ENCODE measurements at places on chromosomes 5 and 9. TPM values are rescaled to one million over a fixed set of nuclear protein-coding genes. Genes with fewer than 3 reads are reported as not detected.

DNA sequence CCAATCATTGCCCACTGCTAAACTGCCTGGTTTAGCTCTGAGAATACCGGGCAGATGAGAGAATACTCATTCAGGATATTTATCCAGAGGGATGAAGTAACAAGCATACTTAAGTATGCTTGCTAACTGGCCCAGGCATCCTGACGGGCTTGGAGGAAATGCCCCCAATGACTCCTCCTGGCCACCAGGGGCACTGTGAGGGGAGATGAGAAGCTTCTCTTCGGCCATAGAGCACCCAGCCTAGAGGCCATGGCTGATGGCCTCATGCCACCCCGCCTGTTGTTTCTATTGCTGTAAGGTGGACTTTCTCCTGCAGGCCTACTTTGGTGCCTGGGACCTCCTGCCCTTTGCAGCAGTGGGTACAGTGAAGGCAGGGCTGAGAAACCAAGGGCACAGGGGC is 134.5 kb upstream of the FSTL4 start:
- peak; percentile 12 for DNase-seq

DNA sequence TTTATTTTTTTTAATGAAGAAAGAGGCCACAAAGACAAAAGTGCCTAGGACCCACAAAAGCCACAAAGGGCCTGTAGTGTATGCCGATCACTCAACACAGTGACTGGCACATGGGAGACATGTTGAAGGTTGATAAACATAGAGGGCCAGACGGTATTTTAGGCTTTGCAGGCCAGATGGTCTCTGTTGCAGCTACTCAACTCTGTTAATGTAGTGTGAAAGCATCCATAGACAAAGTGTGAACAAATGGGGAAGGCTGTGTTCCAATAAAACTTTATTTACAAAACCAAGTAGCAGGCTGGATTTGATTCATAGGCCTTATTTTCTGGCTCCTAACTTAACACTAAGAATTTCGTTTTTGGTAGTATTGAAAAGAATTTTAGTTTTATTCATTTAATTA is 139.9 kb downstream of the SGCD start:
- no peak for DNase-seq

DNA sequence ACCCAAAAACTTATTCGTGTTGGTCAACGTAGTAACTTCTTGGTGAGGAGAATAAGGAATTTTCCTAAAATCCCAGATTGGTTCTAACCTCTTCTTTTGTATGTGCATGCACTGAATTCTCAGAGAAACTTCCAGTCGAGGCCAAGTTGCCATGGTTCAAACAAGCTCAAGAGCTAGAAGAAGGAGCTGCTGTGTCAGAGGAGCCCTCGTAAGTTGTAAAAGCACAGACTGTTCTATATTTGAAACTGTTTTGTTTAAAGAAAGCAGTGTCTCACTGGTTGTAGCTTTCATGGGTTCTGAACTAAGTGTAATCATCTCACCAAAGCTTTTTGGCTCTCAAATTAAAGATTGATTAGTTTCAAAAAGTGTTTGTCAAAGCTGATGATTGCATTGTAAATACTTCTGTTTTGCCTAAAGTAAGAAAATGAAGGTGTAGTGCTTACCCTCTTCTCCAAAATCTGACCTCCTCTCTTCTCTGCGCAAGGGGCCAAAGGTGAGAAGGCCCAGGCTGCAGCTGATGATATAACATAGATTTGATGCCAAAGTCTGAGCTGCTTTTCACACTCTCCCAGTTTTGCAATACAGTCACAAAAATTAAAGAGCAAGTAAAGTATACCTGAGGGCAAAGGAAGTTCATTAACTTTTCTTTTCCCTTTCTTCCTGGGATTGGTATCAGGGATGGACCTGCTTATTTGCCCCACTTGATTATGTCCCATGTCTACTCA is 210.8 kb downstream of the ADAMTSL1 start:
- DNase-seq: no peak

DNA sequence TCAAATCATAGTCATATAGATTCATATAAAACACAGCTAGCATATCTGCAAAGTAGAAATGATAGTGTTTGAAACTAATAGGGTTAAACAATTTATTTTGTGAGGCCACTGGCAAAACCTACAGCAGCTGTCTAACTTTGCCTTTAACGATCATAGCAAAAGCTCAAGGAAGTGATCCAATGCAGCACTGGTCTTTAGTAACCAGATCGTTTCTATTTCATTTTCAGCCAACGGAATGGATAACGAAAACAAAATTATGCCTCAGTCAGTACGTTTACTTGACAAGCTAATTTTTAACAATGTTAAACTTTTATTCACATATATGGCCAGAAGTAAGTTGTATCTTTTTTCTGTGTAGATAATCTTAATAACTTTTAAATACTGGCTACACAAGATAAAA is 17.7 kb downstream of the MLLT3 start:
- no peak for DNase-seq

- no peak for DNase-seq
Measured at GRCh38 chr5:82164176-82164976, 113.8 kb downstream of the RPS23 start.

DNA sequence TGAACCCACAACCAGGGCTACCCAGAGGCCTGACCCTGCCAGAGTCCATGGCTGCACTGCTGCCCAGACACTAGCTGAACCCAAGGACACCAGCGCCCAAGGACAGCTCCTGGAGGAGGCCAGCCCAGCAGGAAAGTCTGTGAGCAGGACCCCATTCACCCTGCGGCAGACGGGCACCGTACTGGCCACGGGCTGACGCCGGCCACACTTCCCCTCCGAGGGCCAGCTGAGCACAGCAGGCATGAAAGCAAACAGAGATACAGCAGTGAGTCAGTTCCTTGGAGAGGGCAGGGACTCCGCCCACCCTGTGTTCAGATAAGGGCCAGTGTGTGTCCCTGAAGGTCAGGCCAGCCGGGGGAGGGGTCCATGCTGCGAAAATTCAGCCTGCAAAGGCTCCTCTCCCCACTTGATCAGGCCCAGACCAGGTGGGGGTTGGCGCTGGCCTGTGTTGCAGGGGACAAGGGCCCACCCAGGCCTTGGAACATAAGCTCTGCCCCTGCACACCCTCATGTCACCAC is 3.2 kb downstream of the RNF208 start:
- no peak for DNase-seq

DNA sequence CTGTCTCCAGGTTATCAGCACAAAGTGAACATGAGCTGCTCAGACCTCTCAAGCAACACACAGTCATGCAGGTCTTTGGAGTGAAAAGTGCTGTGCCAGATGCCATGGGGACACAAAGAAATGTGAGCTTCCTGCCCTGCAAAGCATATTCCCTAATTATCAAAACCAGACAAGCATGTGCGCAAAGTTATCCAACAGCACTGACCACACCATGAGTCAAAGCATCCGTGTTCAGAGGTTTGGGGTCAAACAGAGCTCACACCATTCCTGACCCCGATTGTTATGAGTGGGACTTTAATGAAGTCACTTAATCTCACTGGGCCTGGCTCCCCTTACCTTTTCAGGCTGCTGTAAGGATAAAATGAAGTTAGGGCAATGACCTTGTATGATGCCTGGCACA is 138.5 kb downstream of the SLIT3 start:
- no peak for DNase-seq

- no peak for DNase-seq
Measured at GRCh38 chr5:26486631-26487030, 551.8 kb downstream of the CDH9 start.

GRCh38 chr5:88821161-88821560 is 61.8 kb downstream of the MEF2C start:
- DNase-seq: no peak

GRCh38 chr5:181194489-181195248 is 10.3 kb downstream of the TRIM7 start:
- DNase-seq: no peak

DNA sequence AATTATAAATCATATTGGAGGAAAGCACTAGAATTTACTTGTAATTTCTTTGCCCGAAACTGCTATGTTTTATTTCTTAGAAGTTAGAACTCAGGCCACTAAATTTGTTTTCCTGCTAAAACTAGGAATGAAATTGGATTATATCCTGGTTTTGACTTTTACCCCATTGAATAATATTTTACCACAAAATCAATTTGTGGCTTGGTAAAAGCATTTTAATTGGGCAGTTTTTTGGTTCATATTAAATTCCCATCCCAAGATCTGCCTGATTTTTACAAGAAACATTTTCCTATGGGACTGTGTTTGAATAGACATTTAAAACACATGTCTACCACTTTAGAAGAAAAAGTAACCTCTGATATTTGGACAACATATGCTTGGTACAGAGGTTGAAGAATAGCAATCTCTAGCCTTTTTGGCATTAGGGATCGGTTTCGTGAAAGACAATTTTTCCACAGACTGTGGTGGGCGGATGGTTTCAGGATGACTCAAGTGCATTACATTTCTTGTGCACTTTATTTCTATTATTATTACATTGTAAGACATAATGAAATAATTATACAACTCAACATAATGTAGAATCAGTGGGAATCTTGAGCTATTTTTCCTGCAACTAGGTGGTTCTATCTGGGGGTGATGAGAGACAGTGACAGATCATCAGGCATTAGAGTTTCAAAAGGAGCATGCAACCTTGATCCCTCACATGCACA is 565.6 kb downstream of the PRR16 start:
- DNase-seq: no peak

- DNase-seq: no peak
Measured at GRCh38 chr9:106334081-106334480, 528.9 kb upstream of the ZNF462 start.

DNA sequence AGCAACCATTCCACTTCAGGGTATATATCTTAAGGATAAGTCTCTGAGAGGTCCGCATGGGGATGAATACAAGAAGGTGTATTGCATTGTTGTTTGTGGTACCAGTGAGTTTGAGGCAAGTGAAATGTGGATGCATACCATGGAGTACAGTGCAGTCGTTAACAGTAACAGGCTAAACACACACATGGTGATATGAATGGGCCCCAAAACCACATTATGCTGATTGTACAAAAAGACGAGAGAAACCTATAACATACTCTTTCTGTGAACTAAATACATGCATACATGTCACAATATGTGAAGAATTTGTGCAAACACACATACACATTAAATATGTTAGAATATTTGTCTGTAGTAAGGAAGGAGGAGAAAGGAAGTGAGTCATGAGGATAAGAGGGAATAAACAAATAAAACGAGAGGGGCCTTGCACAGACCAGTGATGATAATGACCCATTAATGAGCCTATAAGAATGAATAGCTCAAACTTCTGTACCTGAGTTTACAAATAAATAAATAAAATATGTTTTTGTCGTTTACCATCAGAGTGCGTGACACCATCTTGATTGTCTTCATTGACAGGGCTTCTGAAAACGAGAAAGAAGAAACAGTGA is 66.5 kb upstream of the RICTOR start:
- no peak for DNase-seq

DNA sequence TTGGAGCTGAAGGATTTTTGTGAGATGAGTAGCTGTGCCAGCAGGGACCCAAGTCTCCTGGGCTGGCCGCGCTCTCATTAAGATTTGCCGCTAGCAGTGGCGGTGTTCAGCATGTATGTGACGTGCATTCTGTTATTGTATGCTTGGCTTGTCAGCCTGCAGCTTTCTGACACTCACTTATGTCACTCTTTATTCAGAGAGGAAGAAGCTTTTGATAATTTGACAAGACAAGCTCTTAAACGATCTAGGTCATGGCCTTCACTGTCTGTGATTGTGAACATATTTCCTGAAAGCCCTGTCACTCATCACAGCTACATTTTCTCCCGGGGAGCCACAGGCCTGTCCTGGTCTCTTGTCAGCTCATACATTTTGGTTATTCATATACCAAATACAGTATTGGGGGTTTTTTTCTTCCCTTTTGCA is 98.2 kb upstream of the GRHPR start:
- peak; percentile 13 for DNase-seq

DNA sequence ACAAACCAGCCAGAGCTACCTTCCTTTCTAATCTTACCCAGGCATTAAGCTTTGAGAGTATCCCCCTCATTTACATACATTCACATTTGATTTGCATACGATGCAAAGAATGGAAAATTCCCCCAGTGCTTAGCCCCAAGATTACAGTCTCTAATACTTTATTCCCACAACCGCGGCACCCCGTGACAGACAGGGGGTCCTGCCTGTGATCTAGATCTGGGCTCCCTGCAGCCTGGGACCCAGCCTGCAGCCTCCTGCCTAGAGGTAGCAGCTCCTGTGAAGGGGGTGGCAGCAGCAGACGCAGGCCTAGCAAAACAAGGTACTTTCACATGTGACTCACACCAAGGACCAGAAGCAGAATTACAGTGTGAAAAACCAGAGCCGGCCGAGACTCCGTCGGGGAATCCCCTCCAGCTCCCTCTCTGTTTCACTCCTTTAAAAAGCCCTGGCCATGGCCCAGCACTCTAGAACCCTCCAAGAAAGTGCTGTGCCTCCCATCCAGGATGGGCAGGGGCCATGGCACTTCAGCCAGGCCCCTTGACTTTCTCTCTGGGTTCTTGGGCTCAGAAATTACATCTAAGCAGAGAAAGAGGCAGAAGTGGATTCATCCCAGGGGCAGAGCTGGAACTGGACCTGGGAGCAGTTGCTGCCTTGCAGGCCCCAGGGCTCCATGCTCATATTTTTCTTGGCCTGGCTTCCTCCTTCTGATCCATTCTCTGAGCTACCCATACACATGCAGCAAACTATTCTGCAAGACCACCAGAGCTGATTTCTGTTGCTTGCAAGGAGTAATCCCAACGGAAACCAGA is 14.0 kb upstream of the TCF7 start:
- DNase-seq: peak; percentile 18

- DNase-seq: no peak
Measured at GRCh38 chr5:124474528-124475215, 271.8 kb downstream of the ZNF608 start.

UBE2QL1 gene
- 0.62 TPM for total RNA-seq

LECT2 gene
- not detected for total RNA-seq

ORM2 gene
- total RNA-seq: not detected

DIMT1 gene
- total RNA-seq: 24.0 TPM

PHAX gene
- total RNA-seq: 86.8 TPM

GPX3 gene
- total RNA-seq: 17.9 TPM

INSL4 gene
- total RNA-seq: not detected

SLCO6A1 gene
- total RNA-seq: 0.51 TPM

NAIP gene
- 7.7 TPM for total RNA-seq

CEP72 gene
- total RNA-seq: 17.2 TPM

ATP10B gene
- total RNA-seq: not detected
